ENCODE measurements at places on chromosomes 1 and 21.

- DNase-seq: peak; percentile 38
Measured at GRCh38 chr1:32063261-32063681, 9.5 kb upstream of the TMEM39B start.

GRCh38 chr1:162074276-162075005 is 5.0 kb downstream of the NOS1AP start:
- DNase-seq: no peak

GRCh38 chr21:27805696-27806095 is 838.8 kb upstream of the ADAMTS5 start:
- no peak for DNase-seq

DNA sequence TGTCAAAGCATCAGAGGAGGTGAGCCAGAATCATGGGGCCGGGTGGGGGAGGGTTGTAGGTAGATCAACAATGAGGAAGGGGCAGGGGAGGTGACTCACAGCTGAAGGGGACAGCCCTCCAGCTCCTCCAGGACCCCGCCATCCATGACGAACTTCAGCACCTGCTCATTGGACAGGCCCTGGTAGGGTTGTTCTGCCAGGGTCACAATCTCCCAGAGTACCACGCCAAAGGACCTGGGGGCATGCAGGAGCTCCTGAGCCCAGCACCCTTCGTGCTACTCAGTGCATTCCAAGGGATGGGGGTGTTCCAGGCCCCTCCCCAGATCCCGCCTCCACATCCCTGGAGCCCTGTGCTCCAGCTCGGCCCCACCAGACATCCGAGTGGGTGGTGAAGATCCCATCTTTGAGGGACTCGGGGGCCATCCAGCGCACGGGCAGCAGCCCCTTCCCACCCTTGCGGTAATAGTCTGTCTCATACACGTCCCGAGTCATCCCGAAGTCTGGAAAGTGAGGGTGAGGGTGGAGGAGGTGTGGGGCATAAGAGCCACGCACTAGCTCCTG is 17.5 kb downstream of the INSRR start:
- no peak for DNase-seq

GRCh38 chr1:8629241-8630091 is 188.0 kb downstream of the RERE start:
- no peak for DNase-seq

GRCh38 chr1:56081736-56082135 is 497.6 kb downstream of the PLPP3 start:
- no peak for DNase-seq

- no peak for DNase-seq
Measured at GRCh38 chr21:38060533-38060932, 144.3 kb upstream of the KCNJ6 start.

- peak; percentile 63 for DNase-seq
Measured at GRCh38 chr1:158998781-158999161, 10.9 kb upstream of the IFI16 start.

- DNase-seq: no peak
Measured at GRCh38 chr1:200972985-200973742, 50.4 kb downstream of the KIF21B start.

GRCh38 chr1:197225611-197226010 is 42.4 kb upstream of the CRB1 start:
- DNase-seq: no peak

DNA sequence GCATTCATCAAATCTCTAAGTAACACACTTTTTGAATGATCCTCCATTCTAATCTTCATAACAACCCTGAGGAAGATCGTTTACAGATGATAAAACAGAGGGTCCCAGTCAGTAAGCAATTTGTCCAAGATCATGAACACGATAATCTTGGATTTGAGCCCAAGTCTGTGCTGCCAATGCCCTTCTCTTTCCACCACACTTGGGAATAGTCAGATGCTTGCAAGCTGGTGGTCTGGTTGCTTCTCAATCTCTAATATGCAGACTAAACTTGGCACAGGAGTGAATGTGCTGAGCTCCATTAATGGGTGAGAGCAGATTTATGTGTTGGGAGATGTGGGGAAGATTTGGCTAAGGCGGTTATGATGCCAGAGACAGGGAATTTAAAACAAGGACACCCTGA is 430.6 kb upstream of the DAB1 start:
- DNase-seq: no peak

DNA sequence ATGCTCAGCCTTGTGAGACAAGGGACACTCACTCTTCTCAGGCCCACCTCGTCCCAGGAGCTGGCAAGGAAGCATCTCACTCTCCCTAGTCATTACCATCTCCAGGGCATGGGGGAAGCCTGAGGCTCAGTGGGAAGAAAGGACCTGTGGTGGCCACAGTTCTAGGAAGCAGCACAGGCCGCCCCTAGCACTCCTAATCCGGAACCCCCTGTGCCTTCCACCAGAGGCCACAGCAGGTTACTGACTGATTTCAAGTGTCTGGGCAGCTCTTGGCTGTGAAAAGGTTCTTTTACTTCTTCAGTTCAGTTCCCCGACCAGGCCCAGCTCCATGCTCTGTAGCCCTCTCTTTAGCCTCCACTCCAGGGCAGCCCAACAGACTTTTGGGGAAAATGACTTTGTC is 84.4 kb downstream of the TRABD2B start:
- DNase-seq: no peak

- peak; percentile 67 for DNase-seq
Measured at GRCh38 chr1:66533804-66534740, at the start of gene SGIP1. TSS of gene SGIP1 (plus strand) at chr1:66534153. CDS start at chr1:66534359, 206 bp downstream.

GRCh38 chr1:115189814-115190539 is 100.7 kb upstream of the TSPAN2 start:
- DNase-seq: peak; percentile 62

DNA sequence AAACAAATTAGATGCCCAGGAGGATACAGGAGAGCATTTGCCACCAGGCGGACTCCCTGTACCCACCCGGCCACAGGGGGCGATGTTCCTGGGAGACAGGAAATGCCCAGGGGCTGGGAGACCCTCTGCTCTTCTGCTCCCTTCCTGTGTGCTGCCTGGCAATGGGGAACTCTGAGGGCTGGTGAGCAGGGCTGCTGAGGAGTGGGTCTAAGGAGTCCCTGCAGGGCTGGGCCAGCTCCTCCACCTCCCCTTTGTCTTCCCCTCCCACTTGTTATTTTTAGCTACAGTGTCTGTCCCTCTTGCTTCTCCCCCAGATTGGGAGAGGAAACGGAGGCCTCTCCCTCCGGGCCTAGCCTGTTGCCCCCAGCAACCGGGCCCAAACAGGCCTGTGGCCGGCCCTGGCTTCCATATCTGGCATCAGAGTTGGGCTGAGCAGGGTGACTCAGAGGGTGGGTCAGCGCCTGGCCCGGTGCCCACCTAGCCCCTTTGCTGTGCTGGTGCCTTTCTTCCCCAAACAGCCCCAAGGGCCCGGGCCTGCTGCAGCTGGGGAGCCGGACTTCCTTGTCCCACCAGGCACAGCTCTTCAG is 11.6 kb downstream of the LMNA start:
- DNase-seq: peak; percentile 95
